ENCODE measurements at places on chromosomes 2 and 18. TPM values are rescaled to one million over a fixed set of nuclear protein-coding genes. Genes with fewer than 3 reads are reported as not detected.

The ALPI gene
- total RNA-seq = not detected

The AP1S3 gene
- 29.0 TPM for total RNA-seq

The MARCO gene
- total RNA-seq = 0.23 TPM

The BCL2 gene
- total RNA-seq = 0.73 TPM

The HOXD13 gene
- 0.15 TPM for total RNA-seq

The RAB3GAP1 gene
- 33.7 TPM for total RNA-seq

The RESP18 gene
- not detected for total RNA-seq

The MFF gene
- 109 TPM for total RNA-seq

The NFU1 gene
- total RNA-seq = 52.7 TPM

The WDSUB1 gene
- 7.3 TPM for total RNA-seq

The SFT2D3 gene
- total RNA-seq = 3.8 TPM

The KCNG2 gene
- not detected for total RNA-seq

The DNAJC5G gene
- not detected for total RNA-seq

The CLEC4F gene
- total RNA-seq = not detected

The FOXI3 gene
- not detected for total RNA-seq

The TMEM247 gene
- total RNA-seq = not detected

The GLB1L gene
- total RNA-seq = 5.0 TPM

The GPBAR1 gene
- not detected for total RNA-seq

The KLHL30 gene
- total RNA-seq = 0.13 TPM

The HMSD gene
- total RNA-seq = not detected

The CAPN13 gene
- total RNA-seq = 0.08 TPM

The ADD2 gene
- 21.1 TPM for total RNA-seq

The BMP10 gene
- not detected for total RNA-seq

The POMC gene
- not detected for total RNA-seq

The COLEC12 gene
- not detected for total RNA-seq

The HTR2B gene
- total RNA-seq = not detected

The CDK5R2 gene
- total RNA-seq = 3.1 TPM

The ANO7 gene
- total RNA-seq = 1.7 TPM

The SPATA3 gene
- not detected for total RNA-seq

The ZNF804A gene
- not detected for total RNA-seq

The CAVIN2 gene
- total RNA-seq = 13.1 TPM

The INHBB gene
- 17.6 TPM for total RNA-seq
